NCI-H146 (cell line): ENCODE measurements at places on chromosomes 3 and 15.

GRCh38 chr3:157637866-157638265 lies 134.7 kb upstream of the VEPH1 start:
- DNase-seq, result no peak

- no peak for DNase-seq
These were observed 109.0 kb upstream of the PDZRN3 start for GRCh38 chr3:73733746-73734145.

DNA sequence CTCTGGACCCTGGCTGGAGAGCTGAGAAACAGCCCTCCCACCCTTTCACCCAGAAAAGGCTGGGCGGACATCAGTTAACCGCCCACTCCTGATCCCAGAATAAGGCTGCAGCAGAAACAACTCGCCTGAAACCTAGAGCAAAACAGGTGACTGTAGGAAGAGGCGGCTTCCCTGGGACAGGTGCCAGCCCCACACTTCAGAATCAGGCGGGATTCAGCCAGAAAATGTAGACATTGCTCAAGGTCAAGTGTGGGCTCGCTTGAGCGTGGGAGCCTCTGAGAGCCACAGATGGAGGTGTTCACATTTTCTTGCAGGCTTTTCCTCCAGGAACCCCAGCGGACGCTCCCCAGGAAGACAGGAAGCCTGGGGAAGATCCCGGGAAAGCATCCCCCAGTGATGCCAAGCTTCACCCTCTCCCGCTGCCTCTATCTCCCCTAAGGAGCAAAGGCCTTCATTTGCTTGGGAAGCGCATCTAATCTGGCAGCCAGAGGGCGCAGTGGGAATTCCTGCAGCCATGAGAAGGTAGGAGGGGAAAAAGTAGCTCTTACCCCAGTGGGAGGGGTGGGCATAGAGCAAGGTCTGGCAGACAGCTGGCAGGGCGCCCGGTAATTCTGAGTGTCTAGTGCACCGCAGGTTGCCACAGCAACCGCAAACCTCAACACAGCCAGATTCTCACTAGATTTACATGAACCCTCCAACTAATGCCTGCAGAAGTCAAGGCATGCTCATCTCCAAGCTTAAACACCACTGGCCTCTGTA lies 77.7 kb downstream of the OCA2 start:
- DNase-seq, result peak; percentile 71

DNA sequence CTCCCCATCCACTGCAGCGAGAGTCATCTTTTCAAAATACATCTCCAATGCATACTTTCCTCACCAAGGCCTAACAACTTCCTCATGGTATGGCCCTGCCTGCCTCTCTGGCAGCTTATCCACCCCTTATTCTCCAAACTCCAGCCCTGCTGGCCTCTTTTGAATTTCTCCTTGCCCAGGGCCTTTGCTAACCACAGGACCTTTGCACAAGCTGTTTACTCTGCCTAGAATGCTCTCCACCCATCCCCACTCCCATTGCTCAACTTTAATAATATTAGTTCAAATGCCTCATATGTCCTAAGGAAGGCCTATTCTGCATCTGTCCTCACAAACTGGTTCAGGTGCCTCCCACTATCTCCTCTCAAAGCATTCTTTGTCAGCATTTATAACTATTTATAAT lies 230.7 kb downstream of the CADPS start:
- no peak for DNase-seq

GRCh38 chr3:160097478-160097877 lies 108.8 kb downstream of the IL12A start:
- DNase-seq, result no peak

DNA sequence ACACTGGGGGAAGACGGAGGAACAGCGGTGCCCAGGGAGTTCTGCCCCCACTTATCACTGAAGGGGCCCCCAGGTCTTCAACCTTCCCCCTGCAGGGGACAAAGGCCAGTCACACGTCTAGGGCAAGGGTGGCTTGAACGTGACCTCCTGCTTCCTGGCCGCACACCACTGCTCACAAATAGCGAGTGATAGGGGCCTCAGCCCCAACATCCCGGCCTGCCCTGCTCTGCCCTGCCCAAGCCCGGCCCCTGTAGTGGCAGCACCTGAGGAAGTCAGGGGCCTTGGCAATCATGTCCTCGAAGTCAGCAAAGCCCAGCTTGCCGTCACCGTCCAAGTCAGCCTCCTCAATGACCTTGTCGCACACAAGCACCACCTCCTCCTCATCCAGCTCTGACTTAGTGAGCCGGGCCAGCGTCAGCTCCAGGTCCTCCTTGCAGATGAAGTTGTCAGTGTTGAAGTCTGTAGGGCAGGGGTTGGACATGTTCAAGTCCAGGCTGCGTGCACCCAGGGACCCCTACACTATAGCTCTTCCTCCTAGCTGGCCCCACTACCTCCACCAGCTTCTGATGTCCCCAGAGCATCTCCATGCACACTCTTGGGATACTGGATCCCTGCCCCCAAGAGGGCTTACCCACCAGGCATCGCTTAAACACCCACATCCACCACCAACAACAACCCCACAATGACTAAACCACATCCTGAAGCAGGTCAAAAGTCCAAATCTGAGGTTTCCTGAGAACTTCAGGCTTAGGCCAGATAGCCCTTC lies 13.3 kb downstream of the SH2D7 start:
- DNase-seq, result no peak

GRCh38 chr3:126151562-126152302 lies 28.7 kb downstream of the ALDH1L1 start:
- DNase-seq, result no peak

GRCh38 chr3:187085933-187086332 lies 53.4 kb downstream of the RPL39L start:
- no peak for DNase-seq

DNA sequence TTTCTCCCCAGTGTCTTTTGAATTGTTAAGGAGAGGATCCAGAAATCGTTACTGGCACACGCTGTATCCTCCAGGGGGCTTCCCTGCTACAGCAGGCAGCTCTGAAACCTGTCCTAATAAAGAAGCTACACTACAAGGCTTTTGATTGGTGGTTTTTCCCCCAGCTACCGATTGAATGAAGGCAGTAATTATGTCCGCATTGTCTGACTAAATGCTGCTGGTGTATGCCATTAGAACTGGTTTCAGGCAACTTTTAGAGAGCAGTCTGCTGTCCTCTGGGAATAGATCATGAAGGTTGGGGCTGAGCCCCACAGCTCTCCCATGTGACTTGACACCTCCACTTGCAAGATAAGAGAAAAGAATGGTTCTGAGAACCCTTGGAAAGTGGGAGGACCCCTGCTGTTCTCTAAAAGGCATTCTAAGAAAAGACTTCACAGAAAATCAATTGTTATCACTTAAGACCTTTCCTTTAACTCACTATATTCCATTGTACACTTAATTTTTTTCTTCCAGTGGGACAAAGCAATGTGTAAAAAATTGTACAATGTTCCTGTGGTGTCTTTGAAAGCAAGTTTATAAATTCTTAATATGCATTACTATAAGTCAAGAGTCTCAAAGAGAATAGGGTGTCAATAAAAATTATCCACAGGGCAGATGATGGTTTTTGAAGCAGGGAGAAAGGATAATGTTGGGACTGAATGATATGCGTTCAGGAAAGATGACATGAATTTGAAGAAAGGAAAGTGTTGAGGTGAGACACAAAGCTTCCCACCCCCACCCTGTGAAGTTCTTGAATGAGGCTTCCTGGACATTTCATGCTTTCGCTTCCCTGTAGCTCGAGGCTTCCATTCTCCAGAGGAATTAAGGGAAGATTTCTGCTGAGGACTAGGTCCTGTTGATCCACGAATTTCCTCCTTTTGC lies 53.0 kb upstream of the DAZL start:
- peak; percentile 11 for DNase-seq

- peak; percentile 94 for DNase-seq
These were observed 3.1 kb downstream of the MYLK start for GRCh38 chr3:123880998-123881561.

GRCh38 chr3:33954956-33955355 lies 156.5 kb downstream of the PDCD6IP start:
- no peak for DNase-seq
